ENCODE measurements at places on chromosomes 7 and 10.

DNA sequence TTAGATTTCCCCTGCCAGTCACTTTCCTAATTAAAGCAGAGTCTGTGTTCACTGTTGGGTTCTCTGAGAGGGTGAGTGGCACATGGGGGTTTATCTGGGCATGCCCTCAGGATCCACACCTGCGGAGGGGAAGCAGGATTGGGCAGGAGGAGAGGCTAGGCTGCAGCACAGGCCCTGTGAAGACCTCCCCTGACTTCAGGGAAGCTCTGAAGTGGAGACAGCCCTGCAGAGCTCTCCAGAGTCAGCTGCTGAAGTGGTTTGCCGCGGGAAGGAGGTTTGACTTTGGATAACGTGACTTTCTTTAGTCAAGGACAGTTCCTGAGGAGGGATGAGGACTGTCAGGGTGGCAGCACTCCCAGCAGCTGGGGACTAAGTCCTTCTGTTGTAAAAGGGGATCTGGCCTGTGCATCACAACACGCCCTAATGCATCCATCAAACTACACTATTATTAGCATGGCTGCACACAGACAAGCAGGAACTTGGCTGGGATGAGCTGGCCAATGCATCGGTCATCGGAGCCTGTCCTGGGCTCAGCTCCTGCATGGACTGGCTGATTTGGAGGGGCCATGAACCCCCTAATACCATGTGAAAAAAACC is 50.9 kb upstream of the LEP start:
- DNase-seq = peak; percentile 24

GRCh38 chr7:115097175-115097671 is 175.3 kb downstream of the MDFIC start:
- DNase-seq = no peak

GRCh38 chr7:159237022-159237653 is 92.5 kb upstream of the VIPR2 start:
- DNase-seq = no peak

GRCh38 chr10:86195521-86196157 is 171.0 kb downstream of the GRID1 start:
- DNase-seq = no peak

DNA sequence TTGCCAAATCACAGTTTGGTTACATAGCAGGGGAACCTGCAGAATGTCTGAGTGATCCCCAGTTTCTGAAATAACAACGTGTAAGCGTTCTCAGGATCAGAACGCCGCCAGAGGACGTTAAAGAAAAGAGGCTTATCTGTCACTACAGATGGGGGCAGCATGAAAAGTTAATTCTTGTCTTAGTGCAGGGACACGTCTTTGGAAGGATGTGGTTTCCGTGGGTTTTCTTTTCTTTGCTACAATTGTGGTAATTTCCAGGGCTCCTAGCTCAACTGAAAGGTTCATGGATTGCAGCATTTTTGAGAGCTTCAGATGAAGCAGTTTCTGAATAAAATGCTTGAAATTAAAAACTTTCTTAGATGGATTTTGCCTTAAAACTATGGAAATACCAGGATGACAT is 106.6 kb downstream of the PRKCQ start:
- no peak for DNase-seq

Measured in H9 (cell line).